ENCODE measurements at places on chromosomes 1 and 21. TPM values are rescaled to one million over a fixed set of nuclear protein-coding genes. Genes with fewer than 3 reads are reported as not detected.

DNA sequence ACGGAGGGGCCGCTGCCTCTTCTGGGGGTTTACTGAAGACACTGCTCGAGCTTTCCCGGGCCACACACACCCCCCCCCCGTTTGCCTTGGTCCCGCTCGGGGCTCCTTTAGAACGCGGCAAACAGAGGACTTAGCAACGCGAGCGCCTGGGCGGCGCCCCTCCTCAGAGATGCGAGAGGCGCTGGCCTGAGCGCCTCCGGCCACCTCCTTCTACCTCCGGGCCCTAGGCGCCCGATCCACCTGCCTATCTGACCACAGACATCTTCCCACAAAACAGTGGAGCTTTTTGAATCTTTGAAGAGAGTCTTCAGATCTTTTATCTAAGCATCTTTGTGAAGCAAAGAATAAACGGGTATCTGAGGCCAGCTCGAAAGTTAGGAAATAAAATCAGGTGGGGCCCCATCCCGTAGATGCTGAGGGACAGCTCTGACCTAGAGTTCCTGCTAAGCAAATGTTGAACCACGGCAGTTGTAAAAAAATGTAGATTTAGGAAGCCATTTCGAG, 436 bp upstream of the TTLL7 start:
- peak; percentile 12 for DNase-seq

- DNase-seq = no peak
Observed at GRCh38 chr1:202791077-202791747, 17.0 kb downstream of the KDM5B start.

The CFHR4 gene
- total RNA-seq = not detected

- DNase-seq = no peak
Observed at GRCh38 chr1:29055160-29055559, 68.5 kb downstream of the TMEM200B start.

DNA sequence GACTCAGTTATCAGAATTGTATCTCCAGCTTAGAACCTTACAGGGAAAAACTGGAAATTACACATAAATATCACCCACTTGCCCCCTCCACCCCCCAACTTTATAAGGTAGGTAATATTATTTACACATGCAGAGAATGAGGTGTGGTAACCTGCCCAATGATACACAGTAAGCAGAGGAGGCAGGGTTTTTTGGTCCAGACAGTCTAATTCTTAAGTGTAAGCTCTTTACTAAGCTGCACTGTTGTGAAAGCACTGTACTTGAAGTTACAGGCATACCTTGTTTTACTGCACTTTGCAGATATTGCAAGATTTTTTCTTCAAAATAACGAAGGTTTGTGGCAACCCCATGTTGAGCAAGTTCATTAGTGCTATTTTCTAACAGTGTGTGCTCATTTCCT, 24.8 kb upstream of the MYOCOS start:
- DNase-seq = no peak

DNA sequence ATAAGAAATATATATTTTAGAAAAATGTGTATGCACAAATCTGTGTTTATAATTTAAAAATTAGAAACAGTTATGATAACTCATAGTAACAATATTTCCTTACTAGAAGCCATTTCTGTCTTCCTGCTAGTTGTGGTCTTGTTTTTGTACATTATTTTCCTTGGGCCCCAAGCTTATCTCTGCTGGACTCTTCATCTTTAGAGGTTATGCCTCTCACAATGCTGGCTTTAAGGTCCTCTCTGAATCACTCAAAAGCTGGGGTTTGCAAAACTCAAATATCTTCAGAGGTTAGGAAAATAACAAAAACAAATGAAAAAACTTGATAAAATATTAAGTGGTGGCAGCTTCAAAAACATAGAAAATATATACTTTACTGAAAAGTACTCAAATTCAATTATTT, 133.8 kb downstream of the PTPRC start:
- DNase-seq = no peak

- DNase-seq = no peak
Observed at GRCh38 chr1:18965206-18966173, 9.0 kb upstream of the IFFO2 start.

DNA sequence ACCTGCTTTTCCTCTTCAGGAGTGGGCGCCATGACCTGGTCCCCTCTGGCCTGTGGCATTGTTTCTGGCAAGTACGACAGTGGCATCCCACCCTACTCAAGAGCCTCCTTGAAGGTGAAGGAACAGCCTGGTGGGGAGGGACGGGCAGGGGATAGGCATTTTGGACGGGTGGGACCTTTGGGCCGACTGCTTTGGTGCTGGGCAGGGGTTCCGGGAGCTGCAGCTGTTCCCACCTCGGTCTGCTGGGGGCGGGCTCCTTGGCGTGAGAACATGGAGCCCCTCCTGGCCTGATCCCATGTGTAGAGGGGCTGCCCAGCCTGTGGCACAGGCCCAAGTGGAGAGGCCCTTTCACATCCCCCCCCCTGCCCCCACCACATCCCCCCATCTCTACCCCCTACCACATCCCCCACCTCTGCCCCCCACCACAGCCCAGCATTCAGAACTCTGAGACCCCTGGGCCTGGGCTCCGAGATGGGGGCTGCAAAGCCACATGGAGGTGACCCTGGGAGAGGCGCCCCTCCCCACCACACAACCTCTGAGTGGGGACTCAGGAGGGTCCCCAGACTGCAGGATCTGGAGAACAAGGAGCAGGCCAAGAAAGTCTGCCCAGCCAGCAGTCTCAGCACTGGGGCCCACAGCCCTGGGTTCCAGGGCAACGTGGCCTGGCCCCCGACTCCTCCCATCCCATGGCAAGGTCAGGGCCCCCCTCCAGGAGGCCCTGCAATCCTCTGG, 50.0 kb downstream of the KCNAB2 start:
- no peak for DNase-seq

DNA sequence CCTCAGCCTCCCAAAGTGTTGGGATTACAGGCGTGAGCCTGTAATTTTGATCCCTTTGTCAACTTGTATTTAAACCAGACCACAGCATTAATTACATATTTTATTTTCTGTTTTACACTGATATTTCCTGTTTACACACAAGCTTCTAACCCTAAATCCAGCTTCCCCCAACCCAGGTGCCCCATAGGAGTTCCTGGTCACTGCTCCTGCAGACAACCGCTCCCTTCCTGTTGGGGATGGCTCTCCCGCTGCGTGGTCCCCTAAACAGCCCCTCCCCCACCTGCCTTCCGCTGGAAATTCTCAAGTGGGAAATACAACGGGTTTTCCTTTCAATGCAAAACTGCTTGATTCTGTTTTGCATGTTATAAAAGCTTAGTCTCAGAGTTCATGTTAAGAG, 3.7 kb downstream of the CSTB start:
- no peak for DNase-seq

The TIE1 gene
- 640 TPM for total RNA-seq

DNA sequence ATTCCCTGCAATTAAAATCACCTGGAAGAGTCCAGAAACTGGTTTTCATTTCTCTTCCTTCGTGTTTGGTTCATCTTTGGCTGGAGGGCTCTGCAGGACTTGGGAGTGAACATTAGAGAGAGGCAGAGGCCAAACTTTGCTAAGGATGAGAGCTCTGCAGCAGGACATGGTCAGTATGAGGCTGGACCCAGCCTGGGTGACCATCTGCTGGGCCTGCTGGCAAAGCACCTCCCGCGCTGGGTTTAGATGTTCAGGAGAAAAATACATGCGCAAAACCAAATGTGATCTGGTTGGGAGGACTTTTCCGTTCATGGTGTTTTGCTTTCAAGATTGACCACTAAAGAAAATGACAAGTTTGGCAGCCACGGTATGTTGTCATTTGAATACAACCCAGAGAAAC, 15.9 kb downstream of the KAZN start:
- DNase-seq = no peak

DNA sequence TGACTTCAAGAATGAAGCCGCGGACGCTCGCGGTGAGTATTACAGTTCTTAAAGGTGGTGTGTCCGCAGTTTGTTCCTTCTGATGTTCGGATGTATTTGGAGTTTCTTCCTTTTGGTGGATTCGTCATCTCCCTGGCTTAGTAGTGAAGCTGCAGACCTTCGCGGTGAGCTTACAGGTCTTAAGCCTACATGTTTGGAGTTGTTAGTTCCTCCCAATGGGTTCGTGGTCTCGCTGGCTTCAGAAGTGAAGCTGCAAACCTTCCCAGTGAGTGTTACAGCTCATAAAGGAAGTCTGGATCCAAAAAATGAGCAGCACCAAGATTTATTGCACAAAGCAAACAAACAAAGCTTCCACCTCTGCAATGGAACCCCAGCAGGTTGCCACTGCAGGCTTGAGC, 14.7 kb downstream of the LDLRAD1 start:
- no peak for DNase-seq

The UMODL1 gene
- total RNA-seq = not detected

DNA sequence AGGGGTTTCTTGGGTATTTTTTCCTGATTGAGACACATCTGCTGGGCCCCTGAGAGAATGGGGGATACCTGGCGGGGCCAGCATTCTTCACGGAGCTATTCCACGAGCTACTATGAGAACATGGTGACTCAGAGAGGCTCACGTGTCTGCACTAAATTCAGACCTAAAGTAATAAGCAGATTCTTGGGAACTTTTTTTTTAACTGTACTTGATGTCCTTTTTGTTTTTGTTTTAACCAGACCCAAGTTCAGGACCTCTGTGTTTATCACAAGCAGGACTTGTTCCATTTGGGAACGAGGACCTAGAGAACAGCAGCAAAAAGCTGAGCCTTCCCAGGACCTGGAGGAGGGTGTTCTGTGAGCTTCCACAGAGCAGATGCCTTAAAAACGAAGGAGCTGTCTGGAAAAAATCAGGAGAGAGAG, 44.0 kb downstream of the EVA1C start:
- DNase-seq = no peak

The SFN gene
- total RNA-seq = not detected

DNA sequence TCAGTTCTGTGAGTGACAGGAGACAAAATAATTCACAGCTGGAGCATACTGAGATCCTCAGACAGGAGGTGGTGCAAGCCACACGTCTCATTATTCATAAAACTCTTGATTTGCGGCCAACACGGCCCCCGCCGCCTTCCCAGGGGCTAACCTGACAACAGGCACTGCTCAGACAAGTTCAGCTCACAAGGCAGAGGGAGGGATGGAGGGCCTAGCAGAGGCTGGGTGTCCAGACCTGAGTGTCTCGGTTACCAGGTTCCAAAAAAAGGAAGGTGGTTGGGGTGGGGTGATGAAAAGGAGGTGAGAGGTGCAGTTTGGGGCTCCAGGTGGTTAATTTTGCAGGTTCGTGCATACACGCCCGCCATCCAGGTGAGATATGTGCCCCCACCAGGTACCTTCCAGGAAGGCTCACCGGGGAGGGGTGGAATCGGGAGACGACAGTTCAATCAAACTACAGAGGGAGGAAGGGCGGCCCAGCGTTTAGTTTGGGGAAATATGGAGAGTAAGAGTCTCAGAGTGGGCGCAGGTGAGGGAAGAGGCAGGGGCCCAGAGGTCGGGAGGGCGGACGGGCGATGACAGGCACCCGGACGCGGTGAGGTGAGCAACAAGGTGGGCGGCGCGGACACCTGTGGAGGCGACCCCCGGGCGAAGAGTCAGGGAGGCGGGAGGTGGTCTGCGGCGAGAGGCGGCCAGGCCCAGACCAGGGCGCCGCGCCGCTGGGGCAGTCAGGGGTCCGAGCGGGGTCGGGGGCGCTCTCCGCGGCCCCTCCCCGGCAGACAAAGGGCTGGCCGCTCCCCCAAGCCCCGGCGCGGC, 629 bp downstream of the CTNNBIP1 start:
- no peak for DNase-seq

GRCh38 chr1:210506689-210507088, 178.0 kb downstream of the HHAT start:
- DNase-seq = no peak

The CFHR5 gene
- not detected for total RNA-seq

DNA sequence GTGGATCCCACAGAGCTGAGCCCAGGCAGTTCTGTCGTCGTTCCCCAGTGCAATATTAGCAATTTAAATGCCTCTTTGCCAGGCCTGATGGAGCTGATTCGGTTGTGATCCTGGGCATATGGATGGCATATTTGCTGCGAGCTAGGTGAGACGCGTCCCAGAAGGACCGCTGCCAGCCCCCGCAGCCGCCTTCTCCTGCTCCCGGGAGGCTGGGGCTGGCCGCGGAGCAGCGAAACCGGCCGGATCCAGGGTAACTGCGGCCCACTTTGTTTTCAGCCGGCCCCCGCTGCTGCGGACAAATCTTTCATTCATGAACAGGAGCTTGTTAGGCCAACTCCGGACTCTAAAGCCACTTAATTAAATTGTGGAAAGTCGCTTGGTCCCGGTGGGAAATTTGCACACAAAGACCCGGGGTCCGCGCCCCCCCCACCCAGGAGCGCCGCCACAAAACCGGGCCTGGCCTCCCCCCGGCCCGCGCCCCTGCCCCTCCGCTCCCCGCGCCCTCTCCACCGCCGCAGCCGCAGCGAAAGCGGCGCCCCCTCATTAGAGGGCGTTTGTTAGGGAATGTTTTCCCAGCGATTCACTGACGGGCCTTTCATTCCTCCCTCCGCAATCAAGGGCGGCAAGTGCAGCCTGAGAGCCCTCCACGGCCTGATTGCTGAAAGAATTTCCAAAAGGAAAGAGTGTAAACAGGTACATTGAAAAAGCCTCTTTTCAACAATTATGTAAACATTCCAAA, 383.3 kb downstream of the RRAGC start:
- DNase-seq = no peak

The FMO4 gene
- 2.1 TPM for total RNA-seq

GRCh38 chr1:204560590-204561150, 44.5 kb downstream of the MDM4 start:
- no peak for DNase-seq

DNA sequence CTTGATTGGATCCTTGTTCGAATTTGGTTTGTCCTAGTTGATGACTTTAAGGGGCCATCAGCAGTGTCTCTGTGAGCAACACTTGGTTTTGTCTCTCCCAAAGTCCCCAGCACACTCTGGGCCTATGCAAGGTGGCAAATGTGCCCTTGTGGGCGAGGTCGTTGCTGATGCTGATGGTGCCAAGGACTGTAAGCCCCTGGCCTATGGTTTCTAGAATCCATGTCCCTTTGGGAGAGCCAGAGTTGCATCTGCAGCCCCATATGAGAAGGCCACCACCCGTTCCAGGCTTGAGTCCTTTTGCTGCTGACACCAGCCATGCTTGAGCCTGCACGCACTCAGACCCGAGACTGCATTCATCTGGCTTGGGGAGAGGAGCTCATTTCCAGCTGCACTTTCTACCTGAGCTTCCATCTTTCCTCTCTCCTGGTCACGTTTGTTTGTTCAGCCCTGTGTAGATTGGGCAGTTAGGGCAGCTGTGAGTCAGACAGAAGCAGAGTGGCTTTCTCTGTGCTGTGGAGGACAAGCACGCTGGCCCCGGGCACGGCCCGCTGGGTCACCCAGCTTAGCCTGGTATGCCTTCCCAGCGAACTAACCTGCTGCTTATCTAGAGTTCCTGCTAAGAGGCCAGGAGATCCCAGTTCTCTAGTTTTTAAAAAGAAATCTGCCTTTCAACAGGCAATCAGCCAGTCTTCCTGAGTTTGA, 52.1 kb upstream of the CSF3R start:
- no peak for DNase-seq

The CLCA4 gene
- total RNA-seq = not detected

DNA sequence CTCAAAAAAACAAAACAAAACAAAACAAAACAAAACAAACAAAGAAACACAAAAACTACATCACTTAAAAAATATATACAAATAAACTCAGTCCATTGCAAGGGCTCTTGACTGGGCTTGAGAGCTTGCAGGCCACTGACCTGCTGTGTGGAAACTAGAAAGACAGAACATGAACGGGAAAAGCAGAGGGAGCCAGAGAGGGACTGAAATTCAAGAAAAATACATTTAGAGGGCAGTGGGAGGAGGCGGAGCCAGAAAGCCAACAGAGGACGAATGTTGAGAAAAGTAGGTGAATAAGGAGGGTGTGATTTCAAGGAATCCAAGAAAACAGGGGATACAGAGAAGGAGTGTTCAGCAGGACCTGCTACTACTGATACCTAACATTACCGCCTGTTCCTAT, 41.4 kb upstream of the PLA2G2C start:
- DNase-seq = no peak
